Cardiac septum (tissue), 1 donor: ENCODE measurements at places on chromosomes 4 and X. TPM values are rescaled to one million over a fixed set of nuclear protein-coding genes. Genes with fewer than 3 reads are reported as not detected.

FAM47A gene
- not detected for total RNA-seq

- DNase-seq: no peak
Observed at GRCh38 chr4:181661923-181662322, 581.3 kb upstream of the TENM3 start.

DNA sequence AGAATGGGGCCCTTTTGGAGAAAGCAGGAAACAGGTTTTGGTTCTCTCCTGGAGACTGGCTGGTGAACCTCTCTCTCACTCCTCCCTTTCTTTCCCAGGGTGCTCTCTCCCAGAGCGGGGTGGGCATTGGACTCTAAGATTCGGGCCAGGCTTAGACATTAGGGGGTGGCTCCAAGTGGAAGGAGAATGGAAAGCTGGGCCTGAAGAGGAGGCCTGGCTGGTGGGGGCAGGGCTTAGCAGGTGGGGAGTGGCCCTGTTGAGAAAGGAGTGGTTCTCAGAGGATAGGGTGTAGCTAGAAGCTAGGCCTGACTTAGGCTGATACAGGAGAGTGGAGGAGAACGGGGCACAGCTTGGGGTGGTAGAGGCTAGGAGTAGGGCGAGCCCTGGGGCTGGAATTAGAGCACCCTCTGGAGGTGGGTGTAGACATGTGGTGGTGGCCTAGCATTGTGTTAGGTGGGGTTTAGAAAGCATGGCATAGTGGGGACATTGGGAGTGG, 5.7 kb downstream of the PLP2 start:
- no peak for DNase-seq

GRCh38 chr4:13182133-13182532, 302.0 kb downstream of the RAB28 start:
- no peak for DNase-seq

GRCh38 chrX:27565992-27566391, 24.2 kb upstream of the DCAF8L2 start:
- no peak for DNase-seq

- no peak for DNase-seq
Observed at GRCh38 chr4:121824171-121824527, 466 bp upstream of the CCNA2 start.

DNA sequence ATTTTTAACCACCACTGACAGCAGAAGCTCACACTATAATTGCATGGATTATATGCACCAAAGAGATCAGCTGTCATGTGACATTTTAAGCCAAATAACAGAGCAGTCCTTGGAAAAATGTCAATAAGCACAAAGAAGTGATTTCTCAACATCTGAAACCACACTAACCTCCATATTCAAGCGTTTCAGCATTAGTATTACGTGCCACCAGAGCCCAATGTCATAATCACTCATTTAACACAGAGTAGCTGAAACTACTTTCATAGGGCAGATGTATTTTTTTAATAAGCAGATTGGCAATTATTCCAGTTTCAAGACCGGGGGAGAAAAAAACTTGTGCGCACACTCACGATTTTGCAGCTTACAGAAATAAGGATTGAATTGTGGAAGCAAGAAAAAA, 76.6 kb downstream of the SH3KBP1 start:
- no peak for DNase-seq

DNA sequence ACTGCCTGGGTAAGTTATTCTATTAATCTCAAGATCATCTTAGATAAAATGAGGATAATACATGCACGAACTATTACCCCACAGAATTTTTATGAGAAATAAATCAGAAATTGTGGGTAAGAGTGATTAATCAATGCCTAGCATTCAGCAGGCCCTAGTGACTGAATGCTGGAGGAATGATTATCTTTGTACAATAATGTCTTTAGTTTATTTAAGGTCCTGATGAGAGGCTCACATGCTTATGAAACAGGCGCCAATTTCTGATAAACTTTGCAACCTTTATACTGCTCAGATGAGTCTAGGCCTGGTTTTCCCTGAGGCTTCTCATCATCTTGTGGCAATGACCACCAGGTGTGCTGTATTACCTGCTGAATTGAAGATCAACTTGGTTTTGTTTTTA, 27.8 kb upstream of the BMP2K start:
- DNase-seq: no peak

DNA sequence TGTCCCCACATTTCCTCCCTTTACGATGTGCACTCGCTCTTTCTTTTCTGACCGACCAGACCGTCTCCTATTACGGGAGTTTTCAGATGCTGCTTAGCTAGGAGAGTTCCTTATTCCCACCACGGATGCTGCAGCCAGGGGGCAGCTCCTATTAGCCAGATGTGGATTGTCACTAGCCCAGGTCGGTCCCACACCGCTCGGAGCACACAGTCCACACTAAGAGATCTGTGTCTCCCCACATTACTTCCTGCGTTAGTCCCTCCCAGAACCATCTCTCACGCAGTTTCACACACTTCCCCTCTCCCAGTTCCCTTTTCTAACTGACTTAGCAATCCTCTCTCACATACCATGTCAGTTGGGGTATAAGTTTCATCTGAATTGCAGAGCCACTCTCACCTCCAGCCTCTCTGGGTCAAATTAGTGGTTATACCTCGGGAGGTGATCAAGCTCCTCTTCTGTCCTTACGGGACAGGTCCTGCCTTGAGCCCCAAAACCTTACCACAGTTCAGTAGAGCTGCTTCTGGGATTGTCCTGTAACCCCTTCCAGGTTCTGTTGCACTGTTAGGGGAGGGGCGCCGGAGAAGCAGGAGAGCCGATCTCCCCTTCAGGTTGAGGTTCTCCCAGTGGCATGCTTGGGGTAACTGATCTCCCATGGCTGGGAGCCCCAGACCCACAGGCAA, 28.2 kb downstream of the SULT1E1 start:
- DNase-seq: no peak

DNA sequence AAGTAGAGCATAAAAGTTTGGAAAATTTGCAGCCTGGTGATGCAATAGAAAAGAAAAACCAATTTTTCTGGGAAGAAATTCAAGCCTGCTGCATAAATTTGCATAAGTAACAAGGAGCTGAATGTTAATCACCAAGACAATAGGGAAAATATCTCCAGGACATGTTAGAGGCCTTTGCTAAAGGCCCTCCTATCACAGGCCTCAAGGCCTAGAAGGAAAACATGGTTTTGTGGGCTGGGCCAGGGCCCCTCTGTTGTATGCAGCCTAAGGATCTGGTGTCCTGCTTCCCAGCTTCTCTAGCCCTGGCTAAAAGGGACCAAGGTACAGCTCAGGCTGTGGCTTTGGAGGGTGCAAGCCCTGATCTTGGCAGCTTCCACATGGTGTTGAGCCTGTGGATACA, 6.2 kb upstream of the RTL3 start:
- no peak for DNase-seq
